ENCODE measurements at places on chromosomes 6 and 20. TPM values are rescaled to one million over a fixed set of nuclear protein-coding genes. Genes with fewer than 3 reads are reported as not detected.

Gene TBXT
- total RNA-seq: not detected

Gene FBXO5
- 19.2 TPM for total RNA-seq

Gene CST5
- total RNA-seq: not detected

Gene TRIM40
- total RNA-seq: not detected

Gene HSPA12B
- total RNA-seq: 0.31 TPM

Gene NNAT
- total RNA-seq: not detected

Gene RIN2
- 42.2 TPM for total RNA-seq

Gene PSORS1C2
- not detected for total RNA-seq

Gene CAGE1
- total RNA-seq: 0.06 TPM

Gene GINM1
- 84.7 TPM for total RNA-seq

Gene DUSP22
- total RNA-seq: 18.4 TPM

Gene NT5E
- total RNA-seq: 509 TPM

Gene PAK5
- total RNA-seq: not detected

Gene SOX4
- total RNA-seq: 16.2 TPM

Gene PHF3
- total RNA-seq: 49.7 TPM

Gene ADGRG6
- total RNA-seq: under 0.01 TPM

Gene PROKR2
- total RNA-seq: not detected

Gene OPRM1
- not detected for total RNA-seq

Gene MYO6
- 33.1 TPM for total RNA-seq

Gene FAM229B
- total RNA-seq: 45.7 TPM

Gene VARS2
- total RNA-seq: 12.4 TPM

Gene HLA-DRB1
- total RNA-seq: 0.13 TPM

Gene FRK
- 0.79 TPM for total RNA-seq

Gene PBOV1
- not detected for total RNA-seq

Gene TNNC2
- total RNA-seq: 1.4 TPM

Gene COL11A2
- total RNA-seq: 0.13 TPM

Gene OXT
- not detected for total RNA-seq

Gene TRERF1
- total RNA-seq: 4.2 TPM

Gene DLL1
- total RNA-seq: 1.3 TPM

Gene HLA-DMB
- not detected for total RNA-seq

Gene GSTA3
- total RNA-seq: 0.19 TPM

All from aortic smooth muscle cell (primary cell).